NCI-H2107 (cell line): ENCODE measurements at places on chromosomes 4 and X.

DNA sequence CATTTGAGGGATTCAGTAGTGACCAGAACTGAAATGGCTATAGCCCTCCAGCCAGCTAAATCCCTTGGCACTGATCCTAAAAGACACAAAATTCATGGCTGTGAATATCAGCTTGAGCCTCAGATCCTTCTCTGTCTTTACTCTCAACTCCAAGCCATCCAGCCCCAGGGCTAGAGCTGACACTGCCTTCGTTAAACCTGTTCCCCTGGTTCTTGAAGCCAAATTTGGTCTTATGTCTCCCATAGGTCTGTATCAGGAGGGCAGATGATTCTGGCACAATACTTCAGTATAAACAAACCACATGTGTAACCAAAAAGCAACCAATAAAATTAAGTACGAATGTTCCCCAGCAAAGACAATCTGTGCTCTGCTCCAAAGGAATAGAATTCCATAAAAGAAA lies 78.0 kb downstream of the ANOS1 start:
- no peak for DNase-seq

GRCh38 chr4:105057370-105058105 lies 89.1 kb upstream of the TET2 start:
- no peak for DNase-seq

DNA sequence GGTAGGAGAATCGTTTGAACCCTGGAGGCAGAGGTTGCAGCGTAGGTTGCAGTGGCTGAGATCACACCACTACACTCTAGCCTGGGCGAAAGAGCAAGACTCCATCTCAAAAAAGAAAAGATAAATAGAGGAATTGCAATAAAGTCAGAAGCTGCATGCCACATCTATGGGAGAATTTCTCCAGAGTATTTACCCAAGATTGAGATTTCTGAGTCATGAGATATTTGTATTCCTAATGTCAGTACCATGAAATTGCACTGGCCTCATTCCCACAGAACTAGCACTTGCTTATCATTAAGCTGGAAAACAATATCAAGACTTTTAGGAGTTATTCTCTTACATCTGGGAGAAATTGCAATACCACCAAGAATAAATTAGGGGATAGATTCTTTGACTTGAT lies 37.4 kb downstream of the ASIC5 start:
- no peak for DNase-seq

DNA sequence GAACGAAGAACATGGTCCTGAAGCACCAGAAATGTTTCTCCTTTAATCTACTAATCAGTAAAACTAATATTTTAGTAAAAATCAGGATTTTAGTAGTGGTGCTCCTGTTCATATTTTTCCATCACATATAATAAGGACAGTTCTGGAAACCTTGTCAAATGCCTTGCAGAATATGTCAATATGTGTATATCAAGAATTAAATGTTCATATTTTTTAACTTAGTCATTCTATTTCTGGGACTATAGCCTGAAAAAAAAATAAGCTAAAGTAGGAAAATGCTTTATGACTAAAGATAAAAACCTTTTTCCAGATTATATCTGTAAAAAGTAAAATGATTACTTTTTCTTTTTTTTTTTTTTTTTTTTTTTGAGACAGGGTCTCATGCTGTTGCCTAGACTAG lies 65.1 kb downstream of the MAB21L2 start:
- no peak for DNase-seq

- DNase-seq = no peak
Measured at GRCh38 chr4:7309181-7309580, 116.8 kb downstream of the SORCS2 start.

DNA sequence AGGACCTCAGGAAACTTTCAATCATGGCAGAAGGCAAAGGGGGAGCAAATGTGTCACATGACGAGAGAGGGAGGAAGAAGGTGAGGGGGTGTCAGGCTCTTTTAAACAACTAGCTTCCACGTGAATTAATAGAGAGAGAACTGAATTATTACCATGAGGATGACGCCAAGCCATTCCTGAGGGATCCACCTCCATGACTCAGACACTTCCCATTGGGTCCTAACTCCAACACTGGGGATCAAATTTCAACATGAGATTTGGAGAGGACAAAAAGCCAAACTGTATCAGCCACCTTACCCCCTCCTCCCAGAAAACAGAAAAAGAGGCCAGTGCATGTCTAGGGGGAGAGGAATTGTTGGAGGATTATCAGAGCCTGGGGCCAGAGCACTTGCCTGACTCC lies 40.4 kb upstream of the LAS1L start:
- no peak for DNase-seq

GRCh38 chr4:41963105-41963504 lies 18.5 kb upstream of the DCAF4L1 start:
- DNase-seq = no peak

GRCh38 chrX:47796433-47796906 lies 40.2 kb upstream of the ZNF81 start:
- no peak for DNase-seq

- no peak for DNase-seq
Measured at GRCh38 chrX:43633757-43634156, 22.3 kb upstream of the MAOA start.

- DNase-seq = no peak
Measured at GRCh38 chr4:7539659-7540058, 104.9 kb upstream of the PSAPL1 start.

DNA sequence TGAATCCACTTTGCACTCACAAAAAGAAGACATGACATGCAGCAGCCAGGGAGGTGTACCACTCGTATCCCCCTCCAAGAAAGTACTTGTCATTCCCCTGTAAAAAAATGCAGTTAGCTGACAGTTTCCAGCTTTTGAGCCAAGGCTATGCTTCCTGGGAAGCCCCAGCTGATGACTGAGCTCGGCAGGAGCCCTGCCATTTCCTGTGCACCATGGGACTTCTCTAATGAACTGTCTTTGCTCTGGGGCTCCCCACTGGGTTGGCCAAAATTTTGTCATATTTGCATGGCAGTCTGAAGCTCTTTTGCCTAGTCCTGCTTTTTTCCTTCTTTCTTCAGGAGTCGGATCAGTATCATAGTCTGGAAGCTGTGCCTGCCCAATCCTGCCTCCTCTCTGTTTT lies 104.5 kb upstream of the MAOA start:
- DNase-seq = no peak

DNA sequence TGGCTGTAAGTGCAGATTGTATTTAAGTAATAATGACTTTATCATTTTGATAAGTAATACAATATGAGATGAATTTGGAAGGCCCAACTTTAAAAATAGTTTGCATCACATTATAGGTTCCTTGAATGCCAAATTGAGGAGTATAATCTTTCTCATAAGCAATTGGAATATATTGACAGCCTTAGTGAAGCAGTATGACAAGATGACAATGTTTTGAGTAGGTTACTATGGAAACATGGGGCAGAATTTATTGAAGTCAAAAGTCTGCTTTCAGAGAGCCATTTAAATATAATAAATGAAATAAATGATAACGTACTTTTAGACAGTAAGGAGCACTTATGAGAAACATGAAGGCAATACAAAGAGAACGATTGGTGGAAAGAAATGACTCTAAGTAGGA lies 776.4 kb downstream of the TECRL start:
- no peak for DNase-seq

- DNase-seq = no peak
Measured at GRCh38 chr4:4677556-4678522, 136.0 kb upstream of the STX18 start.

GRCh38 chr4:38856046-38856445 lies 571 bp downstream of the TLR6 start:
- DNase-seq = no peak

GRCh38 chr4:51895158-51895557 lies 52.2 kb downstream of the DCUN1D4 start:
- DNase-seq = no peak

DNA sequence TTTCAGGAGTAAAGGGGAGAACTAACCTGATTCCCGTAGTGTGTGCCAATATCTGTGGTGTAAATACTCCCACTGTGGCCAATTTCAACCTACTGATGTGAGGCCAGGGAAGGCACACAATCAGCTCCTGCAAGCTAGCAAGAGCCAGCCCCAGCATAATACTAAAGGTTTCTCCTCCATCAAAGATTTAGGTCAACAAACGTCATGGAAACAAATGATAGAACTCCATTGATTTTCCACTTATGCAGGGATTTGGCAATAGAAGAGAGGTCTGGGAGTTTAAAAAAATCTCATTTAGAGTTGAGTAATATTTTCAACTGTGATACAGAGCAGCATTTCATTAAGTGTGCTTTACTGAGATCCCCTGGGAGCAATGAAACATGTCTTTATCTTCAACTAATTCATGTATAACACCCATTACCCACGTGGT lies 15.8 kb upstream of the VEGFD start:
- no peak for DNase-seq

DNA sequence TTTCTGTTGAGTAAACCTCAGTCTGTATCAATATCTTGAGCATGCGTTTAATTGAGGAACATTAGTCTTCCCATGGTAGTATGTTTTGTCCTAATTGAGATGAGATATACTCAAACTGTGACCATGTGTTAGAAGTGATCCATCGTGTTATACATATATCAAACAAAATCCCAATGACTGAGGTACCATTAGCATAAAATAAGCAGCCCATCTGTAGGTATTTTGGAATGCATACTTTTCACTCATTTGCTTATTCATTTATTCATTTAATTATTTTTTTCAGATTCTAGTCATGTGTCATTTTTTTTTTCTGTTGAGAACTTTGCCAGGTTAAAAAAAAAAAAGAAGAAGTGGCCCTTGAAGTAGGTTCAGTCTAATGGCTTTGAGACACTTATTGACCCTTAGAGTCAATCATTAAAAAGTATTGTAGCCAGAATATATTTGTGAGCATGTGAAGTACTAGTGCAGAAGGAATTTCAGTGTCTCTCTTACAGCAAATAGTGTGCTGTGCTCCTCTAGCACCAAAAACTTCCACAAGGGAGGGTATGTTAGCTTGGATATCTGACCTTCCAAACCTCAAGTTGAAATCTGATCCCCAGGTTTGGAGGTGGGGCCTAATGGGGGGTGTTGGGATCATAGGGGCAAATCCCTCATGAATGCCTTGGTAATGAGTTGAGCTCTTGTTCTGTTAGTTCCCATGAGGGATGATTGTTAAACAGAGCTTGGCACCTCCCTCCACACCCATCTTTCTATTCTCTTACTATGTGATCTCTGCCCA lies 130.8 kb upstream of the NPY2R start:
- no peak for DNase-seq

DNA sequence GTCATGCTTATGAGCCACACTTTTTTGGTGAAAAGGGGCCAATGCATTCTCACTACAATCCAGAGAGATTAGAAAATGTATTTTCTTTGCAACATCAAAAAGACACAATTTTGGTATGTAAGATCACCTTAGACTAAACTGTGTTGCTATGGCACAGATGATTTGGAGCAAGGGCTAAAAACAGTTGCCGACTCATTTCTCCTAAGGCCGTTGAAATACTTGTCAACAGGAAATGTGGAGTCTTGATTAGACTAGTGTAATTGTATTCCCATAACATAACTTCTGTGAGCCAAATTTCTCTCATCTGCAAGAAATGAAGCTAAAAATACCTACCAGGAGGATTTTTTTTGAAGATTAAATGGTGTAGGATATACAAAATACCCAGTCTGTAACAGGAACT lies 2547.7 kb downstream of the ARAP2 start:
- no peak for DNase-seq

DNA sequence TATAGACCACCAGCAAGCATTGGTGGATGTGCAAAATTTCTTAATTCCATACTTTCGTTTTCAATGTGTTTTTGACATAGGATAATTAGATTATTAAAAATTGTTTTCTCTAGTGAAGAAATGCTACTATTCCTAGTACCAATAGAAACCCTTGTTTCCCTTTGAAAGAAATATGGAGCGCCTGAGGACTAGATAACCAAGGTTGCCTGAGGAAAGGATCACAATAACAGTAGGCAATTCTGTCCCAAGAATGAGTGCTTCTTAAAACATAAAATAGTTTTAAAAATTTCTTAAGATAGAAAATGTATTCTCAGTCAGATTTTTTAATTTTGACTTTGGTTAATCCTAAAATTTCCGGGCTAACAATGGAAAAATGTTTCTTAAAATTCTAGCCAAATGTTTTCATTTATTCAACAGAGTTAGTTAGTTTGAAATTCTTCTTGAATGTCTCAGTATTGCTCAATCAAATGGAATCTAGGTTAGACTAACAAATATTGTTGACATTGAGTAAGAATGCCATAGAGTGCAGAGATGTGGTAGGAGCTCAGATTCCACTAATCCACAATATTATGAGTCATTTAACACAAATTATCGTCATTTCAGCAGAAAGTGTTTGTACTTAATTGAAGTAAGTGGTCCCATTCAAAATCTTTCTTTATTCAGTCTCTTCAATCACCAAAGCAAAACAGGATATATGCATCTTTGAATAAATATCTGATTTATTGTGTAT lies 666.0 kb downstream of the GRID2 start:
- DNase-seq = no peak

GRCh38 chr4:125368671-125369081 lies 53.9 kb downstream of the FAT4 start:
- DNase-seq = no peak

DNA sequence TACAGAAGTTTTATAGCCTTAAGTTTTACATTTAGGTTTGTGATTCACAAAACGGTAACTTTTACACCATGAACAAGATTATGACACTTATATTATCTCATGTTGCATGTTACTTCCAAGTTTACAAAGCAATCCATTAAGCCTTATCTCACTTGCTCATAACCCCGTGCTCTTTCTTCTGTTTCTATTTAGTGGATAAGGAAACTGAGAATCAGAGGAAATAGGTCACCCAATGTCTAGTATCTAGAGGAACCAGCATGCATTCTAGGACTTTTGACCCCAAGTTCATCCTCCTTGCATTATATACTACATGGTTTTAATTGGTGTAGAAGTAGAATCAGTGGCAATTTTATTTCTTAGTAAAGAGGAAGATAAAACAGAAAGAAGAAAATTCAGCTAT lies 67.0 kb upstream of the ANXA3 start:
- no peak for DNase-seq

GRCh38 chrX:109934935-109935334 lies 68.0 kb upstream of the TMEM164 start:
- DNase-seq = no peak

DNA sequence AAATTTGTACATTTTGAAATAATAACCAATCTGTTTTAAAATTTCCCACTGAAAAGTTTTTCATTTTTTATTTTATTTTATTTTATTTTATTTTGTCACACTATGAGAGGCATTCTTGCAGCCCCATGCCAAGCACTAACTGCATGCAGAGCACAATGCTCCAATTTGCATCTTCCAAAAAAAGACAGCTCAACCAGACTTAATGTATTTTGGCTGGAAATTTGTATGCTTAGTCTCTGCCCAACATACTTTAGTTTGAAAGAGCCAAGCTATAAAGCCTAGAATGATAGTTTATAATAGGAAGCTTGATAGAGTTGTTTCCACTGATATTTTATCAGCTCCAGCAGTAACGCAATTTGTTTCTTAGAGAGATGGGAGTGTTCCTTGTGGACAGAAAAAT lies 235.5 kb downstream of the GALNTL6 start:
- DNase-seq = no peak

GRCh38 chrX:136736690-136737089 lies 44.0 kb downstream of the ARHGEF6 start:
- DNase-seq = no peak

DNA sequence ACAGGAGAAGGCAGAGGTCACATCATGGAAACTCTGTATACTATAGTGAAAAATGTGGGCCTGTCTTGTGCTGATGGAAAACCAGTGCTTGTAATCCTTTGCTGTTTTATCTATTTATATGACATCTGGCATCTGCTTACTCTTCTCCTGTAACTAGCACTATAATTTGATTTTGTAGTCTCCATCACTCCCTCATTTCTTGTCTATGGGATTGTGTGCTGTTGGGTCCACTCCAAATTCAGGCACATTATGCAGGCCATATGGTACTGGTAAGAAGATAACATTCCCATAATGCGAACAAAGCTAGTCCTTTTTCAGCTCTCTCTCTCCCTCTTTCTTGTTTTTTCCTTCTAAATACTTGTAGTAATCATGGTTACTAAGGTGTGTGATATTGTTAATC lies 581.2 kb upstream of the IGFBP7 start:
- DNase-seq = no peak
